Hematopoietic multipotent progenitor cell (in vitro differentiated cells): ENCODE measurements at places on chromosomes 1 and 21. TPM values are rescaled to one million over a fixed set of nuclear protein-coding genes. Genes with fewer than 3 reads are reported as not detected.

GRCh38 chr1:212668477-212668876 lies 31.2 kb downstream of the BATF3 start:
- DNase-seq = no peak

GRCh38 chr1:159011751-159012150 lies 2.0 kb downstream of the IFI16 start:
- no peak for DNase-seq

- no peak for DNase-seq
These were observed 99.6 kb upstream of the RGS1 start for GRCh38 chr1:192475970-192476369.

- DNase-seq = no peak
These were observed 22.8 kb downstream of the IFI44 start for GRCh38 chr1:78672428-78672827.

GRCh38 chr1:36068866-36069265 lies 15.0 kb upstream of the TEKT2 start:
- no peak for DNase-seq

C4BPB gene
- total RNA-seq = under 0.01 TPM

KCNN3 gene
- total RNA-seq = under 0.01 TPM
